Retinal pigment epithelial cell (primary cell): ENCODE measurements at places on chromosomes 4 and X.

DNA sequence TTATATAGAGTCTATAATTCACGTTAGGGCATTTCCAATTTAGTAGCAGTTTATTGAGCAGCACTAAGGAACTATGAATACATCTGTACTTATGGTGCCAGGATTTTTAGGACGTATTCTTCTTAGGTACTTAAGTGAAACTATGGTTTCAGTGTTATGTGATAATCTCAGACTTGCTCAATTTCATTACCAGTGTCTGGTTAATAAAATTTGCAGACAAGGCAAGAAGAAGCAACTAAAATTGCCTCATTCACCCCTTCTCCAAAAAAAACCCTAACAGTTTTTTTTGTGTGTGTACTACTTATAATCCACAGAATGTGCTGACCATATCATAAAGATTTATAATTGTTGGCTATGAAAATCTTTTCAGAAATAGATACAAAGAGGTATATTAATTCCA is 6.0 kb upstream of the CXCL10 start:
- DNase-seq: no peak

- DNase-seq: peak; percentile 61
Measured at GRCh38 chr4:74206088-74206825, 48.3 kb downstream of the MTHFD2L start.

DNA sequence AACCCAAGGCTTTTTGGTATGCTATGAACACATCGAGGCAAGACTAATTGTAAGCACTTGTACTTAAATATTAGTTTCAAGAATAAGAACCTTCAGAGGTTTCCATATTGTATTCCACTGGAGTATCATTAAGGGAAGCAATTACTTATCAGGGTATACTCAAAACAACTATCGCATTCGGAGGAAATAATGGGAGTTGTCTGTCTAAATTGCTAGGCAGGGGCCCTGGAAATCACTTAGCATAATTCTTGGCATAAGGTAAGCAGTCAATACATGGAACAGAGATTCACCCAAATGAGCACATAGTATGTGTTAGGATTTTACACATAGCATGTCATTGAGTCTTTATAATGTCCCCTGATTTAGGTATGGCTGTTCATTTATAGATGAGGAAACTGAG is 249.4 kb downstream of the DHX15 start:
- DNase-seq: no peak

DNA sequence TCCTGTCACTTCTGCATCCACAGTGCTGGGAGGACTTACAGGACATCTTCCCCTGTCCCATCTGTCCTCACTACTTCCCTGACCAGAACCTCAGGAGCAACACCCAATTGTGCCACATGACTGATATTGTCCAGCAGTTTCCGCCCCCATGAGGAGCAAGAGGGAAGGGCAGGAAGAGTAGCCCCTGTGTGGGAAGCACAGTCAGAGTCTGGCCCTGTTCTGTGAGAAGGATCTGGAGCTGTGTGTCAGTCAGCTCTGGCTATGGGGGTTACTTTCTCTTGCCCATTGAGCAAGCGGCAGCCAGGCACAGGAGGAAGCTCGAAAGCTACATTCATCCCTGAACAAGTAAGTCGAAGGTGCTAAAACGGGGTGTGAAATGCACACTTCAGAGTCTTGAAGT is 14.8 kb upstream of the TRIM60 start:
- DNase-seq: no peak

GRCh38 chr4:138869631-138870030 is 145.9 kb upstream of the NOCT start:
- DNase-seq: no peak
